ENCODE measurements at places on chromosomes 5 and 9.

DNA sequence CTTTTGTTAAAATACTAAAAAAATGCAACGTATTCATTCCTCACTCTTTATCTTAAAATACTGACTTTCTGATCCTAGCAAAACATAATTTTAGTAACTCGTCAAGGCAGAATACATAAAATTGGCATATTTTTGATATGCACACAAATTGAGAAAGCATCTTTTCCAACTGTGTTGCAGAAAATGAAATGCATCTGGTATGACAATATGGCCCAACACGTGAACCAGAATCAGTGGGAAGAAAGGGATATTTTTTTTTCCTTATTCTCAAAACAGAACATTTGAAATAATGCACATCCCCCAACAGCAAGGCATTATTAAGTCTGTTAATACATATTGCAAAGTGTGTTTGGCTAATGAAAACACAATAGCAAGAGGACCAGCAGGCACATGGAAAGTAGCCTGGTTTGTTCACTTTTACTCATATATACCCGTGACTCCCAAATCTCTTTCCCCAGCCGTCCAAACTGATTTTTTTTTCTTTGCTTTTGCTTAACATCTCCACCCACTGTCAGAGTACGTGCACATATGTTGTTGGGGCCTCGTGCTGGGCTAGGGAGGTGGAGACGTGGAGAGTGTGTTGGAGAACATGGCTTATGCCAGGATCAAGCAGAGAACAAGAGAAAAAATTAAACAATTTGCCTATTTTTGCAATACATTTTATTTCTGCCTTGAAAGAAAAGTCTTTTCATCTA lies 4.3 kb downstream of the MCTP1 start:
- no peak for DNase-seq

DNA sequence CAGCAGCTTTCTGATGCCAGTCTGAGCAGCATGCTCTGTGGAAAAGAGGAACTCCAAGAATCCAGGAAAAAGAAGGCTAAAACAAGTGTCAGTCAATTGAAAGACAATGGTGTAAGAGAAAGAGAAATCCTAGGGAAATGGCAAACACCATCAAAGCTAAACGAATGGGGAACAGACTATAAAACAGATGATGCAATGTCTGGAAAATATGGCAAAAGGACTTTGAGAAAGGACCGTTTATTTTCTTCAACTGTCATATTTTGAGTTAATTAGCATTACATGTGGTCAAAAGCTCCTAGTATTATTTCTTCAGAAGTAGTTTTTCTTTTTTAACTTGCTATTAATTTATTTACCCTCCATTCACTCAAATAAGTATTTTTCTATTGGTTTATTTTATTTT lies 465.2 kb downstream of the LRRC70 start:
- no peak for DNase-seq

GRCh38 chr9:19288081-19288480 lies 57.6 kb downstream of the DENND4C start:
- DNase-seq: no peak

GRCh38 chr9:19085295-19085694 lies 17.4 kb downstream of the HAUS6 start:
- no peak for DNase-seq

GRCh38 chr5:2254406-2254805 lies 371.7 kb upstream of the IRX4 start:
- DNase-seq: no peak

- peak; percentile 42 for DNase-seq
These were observed 327.8 kb downstream of the TMEM167A start for GRCh38 chr5:82749461-82749820.

DNA sequence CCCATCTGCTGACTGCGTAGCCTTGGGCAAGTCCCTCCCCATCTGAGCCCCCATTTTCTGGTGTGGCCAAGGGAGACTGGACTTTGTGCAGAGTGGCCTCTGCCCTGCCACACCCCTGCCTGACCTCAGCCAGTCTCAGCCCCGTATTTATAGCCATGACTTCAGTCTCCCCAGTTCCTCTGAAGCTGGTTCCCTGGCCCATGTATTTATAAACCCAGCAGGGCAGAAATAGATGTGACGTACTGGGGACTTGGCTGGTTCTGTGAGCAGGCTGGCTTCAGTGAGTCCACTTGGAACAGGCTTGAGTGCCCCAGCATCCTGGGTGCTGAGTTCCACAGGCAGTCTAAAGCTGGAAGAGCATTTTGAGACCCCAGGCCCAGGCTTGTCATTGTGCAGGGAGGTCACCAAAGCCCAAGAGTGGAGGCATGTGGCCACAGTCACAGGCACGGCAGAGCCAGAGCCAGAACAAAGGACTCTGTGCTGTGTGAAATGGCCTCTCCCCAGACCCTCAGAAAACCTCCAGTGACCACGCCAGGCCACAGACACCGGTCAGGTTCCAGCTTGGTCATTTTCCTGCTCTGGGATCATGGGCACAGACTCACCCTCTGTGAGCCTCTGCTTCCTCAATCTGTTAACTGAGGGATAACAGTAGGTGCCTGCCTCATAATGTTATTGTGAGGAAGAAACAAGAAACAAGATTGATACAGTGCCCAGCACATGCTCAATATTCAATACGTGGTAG lies 30.4 kb upstream of the SYNPO start:
- no peak for DNase-seq

DNA sequence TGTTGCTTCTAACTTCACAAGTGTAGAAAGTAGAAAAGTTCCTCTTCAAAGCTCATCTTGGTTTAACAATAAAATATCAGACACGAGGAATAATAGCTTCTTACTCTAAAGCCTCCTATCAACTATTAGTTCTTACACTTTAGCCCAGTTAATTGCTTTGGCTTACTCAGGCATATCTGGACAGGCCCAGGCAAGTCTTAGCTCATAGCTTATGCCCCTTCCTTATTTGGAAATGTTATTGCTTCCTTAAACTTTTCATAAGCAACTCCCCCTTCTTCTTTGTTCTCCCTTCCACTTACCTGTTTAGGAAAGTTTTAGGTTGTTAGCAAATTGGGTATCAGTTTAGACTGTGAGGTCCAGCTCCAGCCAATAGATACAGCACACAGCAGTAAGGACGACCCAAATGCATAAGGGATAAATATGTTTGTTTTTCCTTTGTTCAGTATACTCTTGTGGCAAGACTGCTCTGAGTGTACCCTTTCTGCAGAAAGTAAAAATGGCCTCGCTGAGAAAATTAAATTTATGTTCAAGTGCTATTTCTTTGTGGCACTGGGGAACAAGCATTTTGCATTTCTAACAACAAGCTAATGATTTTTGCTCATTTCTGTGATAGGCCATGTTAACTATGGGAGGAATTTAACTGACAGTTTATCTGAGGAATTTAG lies 162.1 kb downstream of the SMC2 start:
- DNase-seq: no peak

- DNase-seq: no peak
These were observed 44.0 kb upstream of the LIFR start for GRCh38 chr5:38600329-38601045.

- no peak for DNase-seq
These were observed 183.8 kb downstream of the PJA2 start for GRCh38 chr5:109225716-109226625.

DNA sequence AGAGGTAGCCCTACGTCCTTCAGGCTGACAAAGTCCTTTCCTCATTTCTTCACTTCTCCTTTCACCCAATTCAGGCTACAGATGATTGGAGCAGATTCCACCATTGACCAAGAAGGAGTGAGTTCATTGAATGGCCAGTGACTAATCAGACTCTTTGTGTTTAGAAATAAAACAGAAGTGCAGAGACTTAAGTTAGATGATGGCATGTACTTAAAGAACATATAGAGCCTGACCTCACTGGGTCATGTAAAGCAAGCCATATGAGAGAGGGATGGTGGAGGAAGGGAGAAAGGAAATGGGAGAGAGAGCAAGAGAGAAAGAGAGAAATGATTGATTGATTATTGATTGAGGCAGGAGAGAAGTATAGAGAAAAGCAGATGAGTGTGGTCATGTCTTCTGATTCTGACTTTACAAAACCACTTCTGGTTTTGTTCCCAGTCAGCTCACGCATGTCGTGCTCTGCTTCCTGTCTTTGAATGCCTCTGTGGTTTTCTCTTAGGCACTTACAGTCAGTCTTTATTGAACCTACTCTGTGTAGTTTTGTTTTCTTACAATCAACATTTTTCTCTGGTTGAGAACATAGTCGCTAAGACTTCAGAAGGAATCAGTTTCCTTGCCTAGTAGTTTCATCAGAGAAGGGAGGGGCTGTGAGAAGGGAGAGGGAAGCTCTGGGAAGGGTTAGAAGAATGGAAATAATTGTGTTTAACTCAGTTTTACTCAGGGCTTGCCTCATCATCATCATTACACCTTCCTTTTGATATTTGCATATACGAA lies 149.2 kb upstream of the KLF9 start:
- no peak for DNase-seq

DNA sequence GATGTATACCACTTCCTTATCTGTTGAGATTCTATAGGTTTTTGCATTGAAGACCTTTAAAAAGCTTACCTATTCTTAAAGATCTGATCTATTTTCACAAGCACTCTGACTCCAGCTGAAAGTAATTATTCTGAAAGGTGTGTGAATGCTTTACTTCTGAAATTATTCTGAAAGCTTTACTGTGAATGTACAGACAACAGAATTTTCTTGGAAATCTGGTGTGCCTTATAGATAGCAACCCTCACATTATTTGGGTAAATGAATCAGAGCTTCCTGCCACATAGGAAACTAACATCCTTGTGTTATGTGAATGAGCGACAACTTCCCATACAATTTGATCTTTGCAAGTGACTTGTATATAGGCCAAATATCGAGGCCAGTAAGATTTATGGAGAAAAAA lies 6.5 kb downstream of the CDO1 start:
- no peak for DNase-seq

DNA sequence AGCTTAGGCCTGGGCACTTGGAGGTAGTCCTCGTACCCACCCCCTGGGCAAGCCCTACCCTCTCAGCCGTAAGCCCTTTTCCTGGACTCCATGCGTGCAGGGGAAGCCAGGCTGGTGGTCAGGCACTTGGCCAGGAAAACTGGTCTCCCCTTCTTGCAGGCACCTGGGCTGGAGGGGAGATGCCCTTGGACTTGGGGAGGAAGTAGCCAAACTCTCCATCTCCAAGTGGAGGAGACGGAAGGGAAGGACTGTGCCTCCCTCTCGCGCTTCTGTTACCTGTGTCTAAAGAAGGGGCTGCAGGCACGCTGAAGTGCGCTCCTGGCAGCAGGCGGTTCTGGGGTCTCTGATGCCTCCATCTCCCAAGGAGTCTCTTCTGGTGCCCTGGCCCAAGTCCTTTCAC lies 283.9 kb downstream of the PBX3 start:
- DNase-seq: no peak

DNA sequence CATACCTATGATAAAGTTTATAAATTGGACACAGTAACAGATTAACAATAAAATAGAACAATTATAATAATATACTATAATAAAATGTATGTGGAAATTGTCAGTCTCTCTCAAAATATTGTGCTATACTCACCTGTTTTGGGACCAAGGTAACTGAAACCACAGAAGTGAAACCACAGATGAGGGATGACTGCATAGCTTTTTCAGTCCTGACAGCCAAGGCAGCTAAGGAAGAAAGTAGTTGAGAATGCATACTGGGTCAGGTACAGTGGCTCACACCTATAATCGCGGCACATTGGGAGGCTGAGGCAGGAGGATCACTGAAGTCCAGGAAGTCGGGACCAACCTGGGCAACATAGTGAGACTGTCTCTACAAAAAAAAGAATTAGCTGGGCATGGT lies 8.9 kb downstream of the SRP19 start:
- DNase-seq: no peak

DNA sequence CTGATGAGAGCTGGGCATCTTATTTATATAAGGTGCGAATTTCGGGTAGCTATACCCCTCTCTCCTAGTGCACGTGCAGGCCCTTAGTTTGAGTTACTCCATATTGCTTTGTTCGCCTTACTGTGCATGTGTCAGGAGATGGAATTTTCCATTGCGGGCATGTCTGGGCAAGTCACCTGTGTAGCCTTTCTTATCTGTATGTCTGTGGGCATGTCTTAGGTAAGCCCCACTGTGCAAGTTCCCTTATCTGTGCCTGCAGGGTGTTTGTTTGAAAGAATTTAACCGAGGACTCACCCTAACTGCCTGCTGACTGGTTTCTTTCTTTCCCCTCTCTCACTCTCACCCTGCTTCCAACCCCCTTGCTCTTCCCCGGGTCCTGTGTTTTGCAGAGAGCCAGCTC lies 140.7 kb upstream of the RANBP3L start:
- DNase-seq: no peak

GRCh38 chr9:125153712-125154367 lies 10.5 kb upstream of the SCAI start:
- DNase-seq: no peak

Measured in substantia nigra (tissue), 51 donors.